Stimulated activated CD4-positive, alpha-beta T cell treated with anti-CD3 and anti-CD28 coated beads, Interleukin-4, amount 100 ng/mL, for 48 hours (primary cell): ENCODE measurements at places on chromosomes 7 and 10.

- DNase-seq: no peak
Observed at GRCh38 chr7:115475761-115476385, 554.0 kb downstream of the MDFIC start.

- DNase-seq: no peak
Observed at GRCh38 chr10:15324611-15325010, 46.5 kb downstream of the FAM171A1 start.

- no peak for DNase-seq
Observed at GRCh38 chr7:41621953-41622831, 80.7 kb downstream of the INHBA start.

GRCh38 chr10:128062881-128063563 is 63.2 kb downstream of the MKI67 start:
- peak; percentile 29 for DNase-seq

GRCh38 chr7:159207951-159208350 is 63.3 kb upstream of the VIPR2 start:
- DNase-seq: no peak

DNA sequence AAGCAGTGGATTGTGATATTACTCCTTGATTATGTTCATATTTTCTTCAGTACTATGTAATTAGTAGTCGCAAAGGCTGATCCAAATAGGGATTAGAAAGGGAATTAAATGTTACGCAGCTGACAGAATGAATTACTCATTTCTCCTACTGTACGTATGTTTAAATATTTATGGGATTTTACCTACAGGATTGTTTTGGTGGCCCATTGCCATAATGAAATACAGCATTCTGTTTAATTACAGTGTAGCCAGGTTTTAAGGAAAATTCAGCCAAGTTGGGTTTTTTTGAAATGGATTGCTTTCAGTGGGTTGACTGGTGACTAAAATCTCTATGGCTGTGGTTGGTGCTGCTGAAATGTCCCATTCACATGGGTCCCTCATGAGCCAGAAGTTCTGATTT is 197.7 kb upstream of the GRB10 start:
- DNase-seq: no peak

- DNase-seq: no peak
Observed at GRCh38 chr7:26508917-26509316, 217.3 kb downstream of the SNX10 start.

DNA sequence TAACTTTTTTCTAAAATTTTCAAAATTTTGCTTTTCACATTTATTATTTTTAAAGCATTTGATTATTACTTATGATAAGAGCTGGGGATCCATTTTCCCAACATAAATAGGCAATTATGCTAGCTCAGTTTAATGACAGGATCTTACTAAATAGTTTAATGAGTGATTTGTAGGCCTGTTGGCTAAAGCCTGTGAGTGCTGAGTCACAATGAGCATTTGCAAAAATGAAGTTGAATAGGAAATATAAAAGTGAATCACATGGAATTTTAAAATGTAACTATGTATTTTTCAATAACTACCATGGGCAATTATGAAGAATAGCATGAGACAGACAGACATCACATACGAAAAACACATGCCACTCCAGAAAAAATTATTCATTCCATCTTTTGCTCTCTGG is 45.1 kb upstream of the ZPBP start:
- no peak for DNase-seq

DNA sequence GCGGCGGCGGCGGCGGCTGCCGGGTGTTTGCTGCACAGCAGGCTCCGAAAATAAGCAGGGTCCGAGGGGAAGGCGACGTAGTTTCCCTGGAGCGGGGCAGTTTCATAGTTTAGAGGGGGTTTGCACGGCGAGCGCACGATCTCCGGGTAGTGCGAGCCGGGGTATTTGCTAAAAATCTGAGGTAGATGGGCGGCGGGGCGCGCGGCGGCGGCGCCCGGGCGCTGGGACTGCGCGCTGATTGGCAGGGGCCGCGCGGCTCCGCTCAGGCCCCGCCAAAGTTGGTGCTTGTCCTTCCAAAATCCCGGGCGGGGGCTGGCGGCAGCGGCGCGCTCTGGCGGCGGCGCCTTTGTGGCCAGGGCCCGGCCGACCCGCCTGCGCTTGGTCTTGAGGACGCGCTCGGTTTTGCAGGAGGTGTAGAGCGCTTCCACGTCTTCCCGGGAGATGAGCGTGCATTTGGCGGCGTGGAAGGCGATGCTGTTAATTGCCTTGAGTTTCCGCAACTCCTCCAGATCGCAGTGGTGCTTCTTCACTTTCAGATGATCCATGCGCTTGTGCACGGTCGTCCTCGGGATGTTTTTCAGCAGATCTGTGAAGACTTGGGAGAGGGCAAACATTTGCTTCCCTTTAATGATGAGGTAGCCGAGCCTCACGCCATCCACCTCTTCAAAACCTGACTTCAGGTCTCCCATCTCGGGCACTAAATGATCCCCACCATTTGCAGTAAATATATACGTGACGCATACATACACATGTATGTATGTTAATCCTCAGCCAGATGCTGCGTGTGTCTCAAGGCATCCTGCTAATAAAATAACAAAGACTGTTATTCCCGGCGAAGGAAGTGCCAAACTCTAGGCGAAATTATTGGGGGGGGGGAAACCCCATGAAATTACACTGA is 8.1 kb downstream of the SKIDA1 start:
- DNase-seq: no peak

DNA sequence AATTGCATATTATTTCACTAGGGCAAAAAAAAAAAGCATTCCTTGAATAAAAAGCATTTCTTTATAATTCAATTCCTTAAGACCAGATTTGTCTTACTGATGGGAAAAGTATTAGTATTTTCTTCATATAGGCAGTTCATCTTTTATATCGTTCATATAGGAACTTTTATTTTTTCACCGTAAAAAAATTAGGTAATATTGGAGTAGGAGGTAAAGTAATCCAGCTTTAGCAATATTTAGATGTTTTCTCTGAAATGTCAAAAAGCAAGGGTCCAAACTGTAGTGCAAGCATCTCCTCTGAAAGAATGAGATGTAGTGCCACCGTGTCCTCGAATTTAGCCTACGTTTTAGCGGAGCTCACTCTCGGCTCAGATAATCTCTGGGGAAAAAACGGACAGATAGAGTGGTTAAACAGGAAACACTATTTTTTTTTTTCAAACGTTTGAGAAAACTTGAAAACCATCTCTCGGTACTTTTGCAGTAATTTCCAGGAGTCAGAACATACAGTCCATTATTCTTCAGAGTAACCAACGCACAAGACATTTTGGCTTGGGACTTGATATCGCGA is 5.5 kb upstream of the SPAG6 start:
- DNase-seq: no peak

DNA sequence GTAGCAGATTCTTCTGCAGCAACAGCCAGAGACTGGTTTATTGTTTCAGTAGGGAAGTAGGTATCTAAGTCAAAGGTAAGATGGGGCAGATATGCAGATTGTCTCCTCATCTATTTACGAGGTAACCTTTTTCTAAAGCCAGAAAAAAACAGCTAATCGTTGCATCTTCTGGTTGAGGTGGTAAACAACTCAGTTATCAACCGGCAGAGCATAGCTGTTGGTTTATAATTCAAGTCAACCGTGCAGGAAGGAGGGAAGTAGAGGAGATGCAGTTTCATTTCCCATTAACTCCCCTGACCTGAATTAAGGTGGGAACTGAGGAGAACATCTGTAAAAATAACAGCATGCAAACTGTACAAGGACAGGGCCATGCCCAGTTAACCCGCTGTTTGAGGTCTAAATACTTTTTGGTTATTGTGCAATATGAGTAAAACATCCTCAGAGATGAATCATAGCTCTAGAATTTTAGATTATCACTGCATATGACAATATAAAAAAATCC is 156.5 kb upstream of the ITGB1 start:
- DNase-seq: no peak

DNA sequence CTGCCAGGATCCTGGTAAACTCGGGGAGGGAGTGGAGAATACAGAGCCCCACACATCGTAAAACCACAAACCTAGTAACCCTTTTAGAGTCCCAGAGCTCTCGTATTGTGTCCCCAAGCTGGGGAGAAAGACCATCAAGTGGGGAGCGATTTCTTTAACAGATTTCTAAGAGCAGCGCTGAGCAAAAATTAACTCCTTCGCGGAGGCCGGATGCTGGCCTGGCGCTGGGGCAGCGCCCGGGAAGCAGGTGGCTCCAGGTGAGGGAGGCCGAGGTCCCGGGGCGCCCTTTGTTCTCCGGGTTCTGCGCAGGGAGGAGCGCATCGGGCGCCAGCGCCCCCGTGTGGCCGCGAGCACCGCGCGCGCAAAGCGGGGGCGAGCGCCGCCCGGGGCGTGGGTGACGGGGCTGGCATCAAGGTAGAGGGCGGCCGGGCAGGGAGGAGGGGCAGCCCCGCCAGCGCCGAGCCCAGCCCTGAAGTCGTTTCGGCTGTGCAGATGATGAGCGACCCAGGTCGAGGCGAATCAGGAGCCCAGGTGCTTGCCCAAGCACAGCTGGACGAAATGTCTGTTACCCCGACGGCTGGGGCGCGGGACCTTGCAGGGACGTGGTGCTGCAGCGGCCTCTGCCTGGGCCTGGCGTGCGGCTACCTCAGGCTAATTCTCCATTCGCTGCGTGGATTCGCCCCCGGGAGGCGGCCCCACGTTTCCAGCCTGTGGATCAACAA is 10.4 kb upstream of the FGFR2 start:
- peak; percentile 28 for DNase-seq
